ENCODE measurements at places on chromosomes 1 and 21.

DNA sequence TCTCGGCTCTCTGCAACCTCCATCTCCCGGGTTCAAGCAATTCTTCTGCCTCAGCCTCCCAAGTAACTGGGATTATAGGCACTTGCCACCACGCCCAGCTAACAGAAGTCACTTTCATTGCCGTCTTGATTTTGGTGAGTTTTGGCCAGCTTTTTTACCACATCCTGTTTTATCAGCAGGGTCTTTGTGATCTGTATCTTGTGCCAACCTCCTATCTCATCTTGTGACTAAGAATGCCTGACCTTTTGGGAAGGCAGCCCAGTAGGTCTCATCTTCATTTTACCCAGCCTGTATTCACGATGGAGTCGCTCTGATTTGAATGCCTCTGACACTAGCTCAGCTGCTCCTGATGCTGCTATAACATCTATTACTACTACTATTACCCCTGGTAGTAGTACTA, 46.8 kb upstream of the BARHL2 start:
- DNase-seq, result no peak

- no peak for DNase-seq
Measured at GRCh38 chr1:241275981-241276380, 81.0 kb downstream of the RGS7 start.

DNA sequence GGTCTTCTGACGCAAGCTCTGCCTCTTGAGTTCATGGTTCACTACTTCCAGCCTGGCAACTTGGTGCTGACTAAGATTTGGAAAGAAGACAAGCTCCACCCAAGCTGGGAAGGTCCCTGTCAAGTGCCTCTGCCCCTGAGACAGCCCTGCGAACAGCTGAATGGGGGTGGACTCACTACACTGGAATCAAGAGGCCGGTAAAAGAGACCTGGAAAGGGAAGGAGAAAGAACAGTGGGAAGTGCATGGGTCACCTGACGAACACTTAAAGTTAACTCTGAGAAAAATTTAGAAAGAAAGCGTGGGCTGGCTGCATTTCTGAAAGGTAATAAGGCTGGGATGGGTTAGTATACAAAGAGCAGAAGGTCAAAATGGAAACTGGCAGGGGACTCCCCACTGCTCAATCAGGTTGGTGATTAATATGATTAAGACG, 26.1 kb upstream of the ZNF496 start:
- DNase-seq, result no peak

GRCh38 chr1:66848193-66848592, 47.1 kb upstream of the INSL5 start:
- no peak for DNase-seq

GRCh38 chr1:74780594-74780993, 47.6 kb downstream of the TYW3 start:
- DNase-seq, result no peak

GRCh38 chr1:74162333-74162732, 35.6 kb downstream of the LRRIQ3 start:
- DNase-seq, result no peak

- DNase-seq, result no peak
Measured at GRCh38 chr1:33962061-33962460, 98.2 kb downstream of the HMGB4 start.

GRCh38 chr1:110605446-110605845, 712 bp downstream of the KCNA2 start:
- DNase-seq, result no peak

DNA sequence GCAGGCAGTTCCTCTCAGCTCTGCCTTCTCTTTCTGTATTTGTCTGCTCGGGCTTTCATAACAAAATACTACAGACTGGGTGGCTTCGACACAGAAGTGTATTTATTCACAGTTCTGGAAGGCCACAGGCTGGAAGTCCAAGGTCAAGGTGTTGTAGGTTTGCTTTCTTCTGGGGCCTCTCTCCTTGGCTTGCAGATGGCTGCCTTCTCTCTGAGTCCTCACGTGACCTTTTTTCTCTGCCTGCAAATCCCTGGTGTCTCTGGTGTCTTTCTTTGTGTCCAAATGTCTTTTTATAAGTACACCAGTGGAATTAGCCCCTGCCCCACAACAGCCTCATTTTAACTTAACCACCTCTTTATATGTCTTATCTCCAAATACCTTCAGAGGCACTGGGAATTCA, 250.0 kb downstream of the TM2D1 start:
- no peak for DNase-seq

DNA sequence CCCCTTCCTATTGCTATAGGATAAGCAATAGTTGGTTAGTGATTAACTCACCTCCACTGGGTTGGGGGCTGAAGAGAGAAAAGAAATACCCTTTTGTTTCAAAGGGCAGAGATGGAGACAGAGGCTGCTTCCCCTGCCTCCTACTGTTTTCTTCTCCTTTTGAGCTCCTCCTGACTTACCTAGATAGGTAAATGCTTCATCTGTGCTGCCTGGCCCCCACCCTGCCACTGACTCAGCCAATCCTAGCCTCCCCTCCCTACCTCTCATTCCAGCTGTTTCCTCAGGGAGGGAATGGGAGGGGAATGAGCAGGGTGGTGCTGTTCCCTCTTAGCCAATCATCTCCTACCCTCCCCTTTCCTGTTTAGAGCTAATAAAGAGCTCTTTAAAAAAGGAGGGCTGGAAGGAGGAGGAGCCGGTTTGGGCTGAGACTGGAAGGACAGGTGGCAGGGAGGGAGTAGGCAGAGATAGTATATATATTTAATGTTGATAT, at the start of gene C1orf116:
C1orf116 (minus strand) TSS at position 229 of the 490 bp plus-strand sequence. CDS start 5,158 bp downstream, outside the sequence.
- peak; percentile 55 for DNase-seq

DNA sequence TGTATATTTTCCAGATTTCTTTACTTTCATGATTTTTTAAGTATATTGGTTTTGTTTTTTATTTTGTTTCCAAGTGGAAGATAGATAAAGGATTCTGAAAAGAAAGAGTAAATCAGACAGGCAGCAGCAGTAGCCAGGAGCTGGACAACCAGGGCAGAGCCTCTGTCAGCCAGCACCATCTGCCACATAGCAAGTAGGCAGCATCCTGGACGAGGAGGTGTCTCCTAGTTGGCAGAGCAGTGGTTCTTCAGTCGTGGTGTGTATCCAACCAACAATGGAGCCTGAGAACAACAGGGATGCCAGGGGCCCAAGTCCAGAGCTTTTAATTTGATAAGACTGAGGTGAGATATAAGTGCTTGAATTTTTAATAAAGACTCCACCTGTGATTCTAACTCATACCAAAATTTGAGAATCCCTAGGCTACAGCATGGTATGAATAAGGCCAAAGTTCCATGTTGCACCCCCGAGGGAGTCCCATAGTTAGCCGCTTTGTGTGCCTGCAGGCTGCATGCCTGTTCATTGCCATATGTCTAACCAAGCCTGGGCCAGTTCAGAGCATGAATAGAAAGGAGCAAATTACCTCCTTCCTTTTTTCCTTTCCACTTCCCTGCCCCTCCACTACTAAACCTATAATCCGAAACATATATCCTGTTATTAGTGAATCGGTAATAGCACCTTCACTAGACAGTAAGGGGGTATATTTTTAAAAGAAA, 153.2 kb downstream of the NTNG1 start:
- no peak for DNase-seq

Measured in hematopoietic multipotent progenitor cell treated with erythropoietin and hydrocortisone succinate and interleukin-3 and kit ligand, for 17 days (in vitro differentiated cells).